ENCODE measurements at places on chromosomes 16 and 17. TPM values are rescaled to one million over a fixed set of nuclear protein-coding genes. Genes with fewer than 3 reads are reported as not detected.

The TBKBP1 gene
- 4.9 TPM for total RNA-seq

The ENDOV gene
- total RNA-seq, result 48.1 TPM

The CNGB1 gene
- total RNA-seq, result 0.08 TPM

The SNTB2 gene
- total RNA-seq, result 6.0 TPM

The CCDC154 gene
- total RNA-seq, result 0.57 TPM

The RBFOX1 gene
- total RNA-seq, result not detected

The TP53TG3B gene
- total RNA-seq, result not detected

The SLC47A1 gene
- total RNA-seq, result 23.0 TPM

The GNG13 gene
- total RNA-seq, result not detected

The PSMD3 gene
- 175 TPM for total RNA-seq

The CDIPT gene
- total RNA-seq, result 98.3 TPM

The TBX21 gene
- total RNA-seq, result 0.03 TPM

The SPATA33 gene
- total RNA-seq, result 16.6 TPM

The KRTAP9-4 gene
- total RNA-seq, result not detected

The NOXO1 gene
- 0.29 TPM for total RNA-seq

Measured in A549 treated with DMSO at 1 μM for 4 hours (cell line).